Effector CD4-positive, alpha-beta T cell (primary cell): ENCODE measurements at places on chromosomes 16 and 17.

- no peak for DNase-seq
Measured at GRCh38 chr16:58999762-59000161, 265.6 kb upstream of the GOT2 start.

- DNase-seq = no peak
Measured at GRCh38 chr17:27422601-27423000, 33.6 kb upstream of the KSR1 start.

DNA sequence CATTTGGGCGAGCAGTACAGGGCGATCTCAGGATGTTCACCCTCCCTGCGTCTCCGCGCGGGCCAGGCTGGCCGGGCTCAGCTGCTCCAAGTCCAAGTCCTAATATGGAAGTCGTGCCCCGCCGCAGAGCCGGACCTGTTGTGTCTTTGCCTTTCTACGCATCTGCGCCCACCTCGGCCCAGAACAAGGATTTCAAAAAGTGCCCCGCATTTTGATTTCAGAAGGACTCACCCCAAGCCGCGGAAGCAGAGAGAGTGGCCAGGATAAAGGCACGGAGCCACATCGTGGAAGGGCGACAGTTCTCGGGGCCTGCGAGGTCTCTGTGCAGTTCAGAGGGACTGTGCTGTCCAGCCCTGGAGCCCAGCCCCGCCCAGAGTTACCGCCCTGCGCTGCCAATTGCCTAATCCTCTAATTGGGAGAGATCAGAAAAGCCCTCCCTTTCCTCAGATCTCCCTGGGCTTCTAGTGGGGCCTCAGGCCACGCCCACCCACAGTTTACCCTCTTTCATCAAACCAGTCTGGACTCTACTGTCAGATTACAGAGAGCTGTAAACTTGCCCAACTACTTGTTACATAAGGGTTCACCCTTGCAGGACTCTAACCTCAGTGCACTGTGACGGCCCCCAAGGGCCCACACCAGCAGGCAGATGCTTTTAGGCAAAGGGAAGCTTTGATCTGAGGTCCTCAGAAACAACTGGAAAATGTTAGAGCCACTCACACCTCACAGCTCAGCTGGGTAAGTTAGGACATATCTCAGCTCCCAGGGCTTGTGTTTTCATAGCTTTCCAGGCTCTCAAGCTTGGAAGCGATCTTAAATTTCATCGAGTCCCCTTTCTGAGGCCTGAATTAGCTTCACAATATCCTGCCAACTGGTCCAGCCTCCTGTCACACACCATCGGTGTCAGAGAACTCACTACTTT lies at the start of gene CES1:
CES1 (minus strand) TSS at position 324 of the 919 bp plus-strand sequence; CDS start at position 283, 41 bp downstream.
- no peak for DNase-seq

DNA sequence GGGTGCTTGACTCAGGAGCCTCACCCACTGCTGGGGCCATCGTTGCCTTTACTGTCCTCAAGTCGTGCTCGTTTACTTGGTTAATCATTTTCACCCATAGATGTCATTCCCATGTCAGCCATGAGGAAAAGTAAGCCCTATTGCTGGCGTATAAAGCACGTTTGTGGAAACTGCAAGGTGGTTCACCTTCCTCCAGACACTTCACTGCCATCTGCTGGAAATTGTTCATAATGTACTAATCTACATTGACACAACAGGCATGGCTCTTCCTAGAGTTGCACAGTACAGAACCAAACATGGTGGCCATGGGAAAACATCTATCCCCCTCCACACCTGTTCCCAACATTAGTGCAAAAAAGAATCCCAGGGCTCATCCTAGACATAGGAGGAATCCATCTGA lies 116.6 kb downstream of the ZNF18 start:
- DNase-seq = no peak

DNA sequence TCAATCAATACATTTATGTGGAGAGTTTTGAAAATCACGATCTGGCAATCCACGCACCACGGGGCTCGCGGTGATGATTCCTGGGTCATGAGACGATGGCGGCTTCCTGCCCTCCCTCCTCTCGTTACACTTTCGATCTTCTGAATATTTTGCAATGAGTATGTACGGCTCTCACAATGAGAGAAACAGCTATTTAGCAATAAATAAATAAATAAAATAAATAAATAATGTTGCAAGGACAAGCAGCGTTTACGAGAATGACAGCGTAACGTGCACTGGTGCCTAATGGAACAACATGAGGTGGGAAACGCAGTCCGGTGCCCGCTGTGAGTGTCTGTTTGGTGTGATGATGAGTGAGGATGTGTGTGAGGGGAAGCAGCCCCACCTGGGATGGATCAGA lies 46.7 kb upstream of the JPH3 start:
- no peak for DNase-seq
